ENCODE measurements at places on chromosomes 6 and 20.

GRCh38 chr6:33613795-33614168, 7.3 kb upstream of the ITPR3 start:
- no peak for DNase-seq

- DNase-seq, result no peak
Measured at GRCh38 chr6:142867988-142868812, 76.8 kb downstream of the HIVEP2 start.

GRCh38 chr6:111461860-111462259, 21.2 kb downstream of the REV3L start:
- peak; percentile 6 for DNase-seq

DNA sequence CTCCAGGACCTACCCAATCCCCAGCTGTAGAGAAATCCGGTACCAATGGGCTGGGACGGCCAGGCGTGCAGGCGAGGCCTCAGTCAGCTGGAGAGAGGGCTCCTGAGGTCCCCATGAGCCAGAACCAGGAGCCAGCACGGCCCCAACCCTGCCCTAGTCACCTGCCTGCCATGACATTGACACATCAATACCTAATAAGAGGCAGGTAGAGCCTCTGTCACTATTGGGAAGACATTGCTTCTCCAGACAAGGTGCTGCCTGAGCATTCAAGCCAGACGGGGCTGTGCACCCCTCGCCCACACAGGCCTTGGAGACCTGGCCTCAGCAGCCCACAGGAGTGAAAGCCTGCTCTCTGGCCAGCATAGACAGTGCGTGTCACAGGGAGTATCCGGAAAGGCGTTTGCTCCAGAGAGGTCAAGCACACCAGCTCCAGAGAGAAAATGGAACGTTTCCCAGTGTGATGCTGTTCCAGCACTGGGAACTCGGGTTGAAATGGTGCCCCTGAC, 3.5 kb downstream of the DLL1 start:
- DNase-seq, result peak; percentile 61

DNA sequence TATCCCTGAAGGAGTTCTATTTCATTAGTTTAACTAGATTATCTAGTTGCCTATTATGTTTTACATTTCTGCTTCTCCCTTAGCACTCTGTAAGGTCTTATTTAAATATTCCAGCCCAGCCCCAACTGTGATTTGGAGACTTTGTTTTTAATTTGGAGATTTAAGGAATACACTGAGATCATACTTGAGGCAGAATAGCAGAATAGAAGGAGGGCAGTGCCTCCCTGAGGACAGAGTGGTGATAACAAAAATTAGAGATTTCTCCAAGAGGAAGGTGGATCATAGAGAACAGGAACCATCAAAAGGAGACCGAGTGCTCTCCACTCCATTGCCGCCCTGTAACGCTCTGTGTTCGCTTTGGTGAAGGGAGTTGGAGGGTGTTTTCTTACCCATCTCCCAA, 14.8 kb upstream of the CD164 start:
- DNase-seq, result peak; percentile 18

GRCh38 chr6:37959061-37959460, 139.5 kb downstream of the ZFAND3 start:
- DNase-seq, result no peak

DNA sequence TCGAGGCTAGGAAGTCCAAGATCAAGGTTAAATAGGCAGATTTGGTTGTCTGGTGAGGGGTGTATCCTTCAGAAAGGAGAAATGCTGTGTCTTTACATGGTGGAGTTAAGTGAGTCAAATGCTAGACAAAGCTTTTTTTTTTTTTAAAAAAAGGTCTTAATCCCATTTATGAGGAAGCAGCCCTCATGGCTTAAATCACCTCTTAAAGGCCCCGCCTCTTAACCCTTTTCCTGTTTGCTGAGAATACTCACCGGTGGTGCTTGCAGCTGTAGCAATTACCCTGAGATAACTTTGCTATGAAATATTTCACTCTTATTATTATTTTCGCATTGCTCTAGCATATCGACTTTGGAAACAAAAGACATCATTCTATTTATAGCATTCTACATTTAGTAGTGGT, 30.8 kb downstream of the FBXO30 start:
- peak; percentile 35 for DNase-seq

- DNase-seq, result no peak
Measured at GRCh38 chr20:46595933-46596332, 45.5 kb upstream of the OCSTAMP start.

DNA sequence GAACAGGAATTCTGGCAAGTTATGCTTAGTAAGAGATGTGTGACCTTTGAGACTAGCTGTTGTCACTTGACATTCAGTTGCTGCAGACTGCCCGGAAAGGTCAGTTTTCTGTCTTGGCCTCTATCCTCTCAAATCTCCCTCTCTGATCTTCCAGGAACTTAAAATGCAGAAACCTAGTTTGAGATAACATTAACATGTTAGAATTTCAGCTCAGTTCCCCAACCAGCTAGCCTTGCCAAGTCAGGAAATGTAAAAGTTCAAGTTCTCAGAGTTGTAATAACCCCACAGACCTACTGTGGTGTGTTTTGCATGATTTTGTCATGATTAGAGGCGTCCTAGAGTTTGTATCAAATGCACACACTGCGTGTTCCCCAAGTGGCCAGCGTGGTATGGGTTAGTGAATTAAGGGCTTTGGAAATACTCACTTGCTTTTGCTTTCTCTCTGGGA, 46.6 kb downstream of the DUSP22 start:
- no peak for DNase-seq

GRCh38 chr6:117387454-117387974, 38.2 kb downstream of the ROS1 start:
- peak; percentile 27 for DNase-seq

DNA sequence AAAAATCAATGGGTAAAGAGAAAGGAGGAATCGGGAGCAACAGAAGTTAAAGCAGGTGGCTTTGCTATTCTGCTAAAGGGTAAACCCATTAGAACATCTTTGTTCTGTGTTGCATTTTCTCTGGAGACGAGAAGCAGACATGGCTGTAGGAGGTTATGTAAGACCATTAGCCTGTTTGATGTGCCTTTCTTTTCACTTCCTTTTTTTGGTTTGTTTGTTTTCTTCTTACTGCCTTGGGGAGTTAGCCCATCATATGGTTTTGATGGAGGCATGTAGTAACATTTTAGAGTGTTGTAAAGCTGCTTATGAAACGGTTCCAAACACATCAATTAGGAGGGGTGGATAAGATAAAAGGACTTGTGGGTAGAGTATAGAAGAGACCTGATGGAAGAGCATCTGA, 131.0 kb downstream of the DOK5 start:
- no peak for DNase-seq

GRCh38 chr6:48147051-48147450, 36.1 kb upstream of the PTCHD4 start:
- DNase-seq, result no peak

- no peak for DNase-seq
Measured at GRCh38 chr6:35042031-35042815, 98.9 kb downstream of the TCP11 start.

GRCh38 chr6:145848541-145848940, 33.9 kb upstream of the FBXO30 start:
- DNase-seq, result no peak

DNA sequence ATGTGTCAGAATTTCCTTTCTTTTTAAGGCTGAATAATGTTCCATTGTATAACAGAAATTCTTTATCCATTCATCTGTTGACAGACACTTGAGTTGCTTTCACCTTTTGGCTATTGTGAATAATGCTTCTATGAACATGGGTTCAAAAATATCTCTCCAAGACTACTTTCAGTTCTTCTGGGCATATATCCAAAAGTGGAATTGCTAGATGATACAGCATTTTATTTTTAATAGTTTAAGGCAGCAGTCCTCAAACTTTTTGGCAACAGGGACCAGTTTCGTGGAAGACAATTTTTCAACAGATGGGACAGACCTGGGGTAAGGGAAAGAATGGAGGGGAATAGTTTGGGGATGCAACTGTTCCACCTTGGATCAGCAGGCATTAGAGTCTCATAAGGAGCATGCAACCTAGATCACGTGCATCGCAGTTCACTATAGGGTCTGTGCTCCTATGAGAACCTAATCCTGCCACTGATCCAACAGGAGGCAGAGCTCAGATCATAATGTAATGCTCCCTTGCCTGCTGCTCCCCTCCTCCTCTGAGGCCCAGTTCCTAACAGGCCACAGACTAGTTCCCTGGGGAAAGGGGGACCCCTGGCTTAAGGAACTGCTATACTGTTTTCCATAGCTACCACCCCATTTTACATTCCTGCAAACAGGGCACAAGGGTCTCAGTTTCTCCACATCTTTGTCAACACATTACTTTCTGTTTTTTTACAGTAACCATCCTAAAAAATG, 239.9 kb upstream of the RNF217 start:
- no peak for DNase-seq

GRCh38 chr20:37917461-37917860, 14.5 kb downstream of the VSTM2L start:
- no peak for DNase-seq

DNA sequence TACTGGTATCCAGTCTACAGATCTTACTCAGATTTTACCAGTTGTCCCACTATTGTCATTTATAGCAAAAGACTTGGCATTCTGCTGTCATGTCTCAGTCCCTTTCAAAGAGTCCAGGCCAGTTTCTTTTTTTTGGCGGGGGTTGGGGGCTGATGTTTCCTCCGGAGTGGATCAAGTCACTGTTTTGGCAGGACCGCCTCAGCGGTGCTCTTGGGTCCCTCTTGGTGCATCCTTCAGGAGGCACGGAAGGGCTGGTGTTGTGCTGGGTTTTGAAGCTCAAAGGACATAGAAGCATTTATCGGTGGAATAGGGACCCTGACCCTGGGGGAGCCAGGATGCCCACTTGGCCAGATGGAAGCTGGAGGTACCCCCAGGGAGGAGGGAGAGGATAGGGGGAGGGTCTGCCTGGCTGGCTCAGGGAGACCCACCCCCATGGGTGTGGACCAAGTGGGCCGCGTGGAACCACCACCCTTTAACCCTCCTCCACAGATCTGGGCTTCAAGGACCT, 10.8 kb downstream of the RBCK1 start:
- DNase-seq, result no peak

DNA sequence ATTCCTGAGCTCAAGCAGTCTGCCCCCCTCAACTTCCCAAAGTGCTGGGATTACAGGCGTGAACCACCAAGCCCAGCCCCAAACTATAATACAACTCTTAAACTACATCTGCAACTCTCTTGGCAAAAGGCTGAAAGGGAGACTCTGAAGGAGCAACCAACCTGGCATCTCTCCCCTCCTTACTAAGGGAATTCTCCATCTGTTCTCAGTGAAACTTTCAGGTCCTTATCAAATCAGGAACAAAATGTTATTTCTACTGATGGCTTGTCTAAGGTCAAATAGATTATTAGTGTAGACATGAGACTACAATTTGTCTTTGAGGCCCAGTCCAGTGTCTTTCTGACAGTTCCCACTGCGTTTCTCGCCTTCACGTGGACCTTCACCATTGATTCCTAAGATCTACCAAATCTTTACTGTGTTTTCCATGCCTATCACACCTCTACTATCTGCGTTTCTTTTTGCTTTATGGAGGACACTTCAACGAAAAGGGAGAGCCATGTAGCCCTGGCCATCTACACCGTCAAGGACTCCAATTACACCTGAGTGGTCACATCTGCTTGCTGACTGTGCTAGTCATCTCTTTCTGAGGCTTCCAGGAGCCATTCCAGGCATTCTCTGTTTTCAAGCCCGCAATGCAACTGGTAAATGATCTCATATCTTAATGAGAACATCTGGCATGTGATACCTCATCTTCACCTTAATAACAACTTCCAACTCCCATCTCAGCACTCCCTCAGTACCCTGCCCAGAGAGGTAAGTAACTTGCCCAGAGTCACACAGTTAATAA, 405.7 kb upstream of the CITED2 start:
- DNase-seq, result no peak

DNA sequence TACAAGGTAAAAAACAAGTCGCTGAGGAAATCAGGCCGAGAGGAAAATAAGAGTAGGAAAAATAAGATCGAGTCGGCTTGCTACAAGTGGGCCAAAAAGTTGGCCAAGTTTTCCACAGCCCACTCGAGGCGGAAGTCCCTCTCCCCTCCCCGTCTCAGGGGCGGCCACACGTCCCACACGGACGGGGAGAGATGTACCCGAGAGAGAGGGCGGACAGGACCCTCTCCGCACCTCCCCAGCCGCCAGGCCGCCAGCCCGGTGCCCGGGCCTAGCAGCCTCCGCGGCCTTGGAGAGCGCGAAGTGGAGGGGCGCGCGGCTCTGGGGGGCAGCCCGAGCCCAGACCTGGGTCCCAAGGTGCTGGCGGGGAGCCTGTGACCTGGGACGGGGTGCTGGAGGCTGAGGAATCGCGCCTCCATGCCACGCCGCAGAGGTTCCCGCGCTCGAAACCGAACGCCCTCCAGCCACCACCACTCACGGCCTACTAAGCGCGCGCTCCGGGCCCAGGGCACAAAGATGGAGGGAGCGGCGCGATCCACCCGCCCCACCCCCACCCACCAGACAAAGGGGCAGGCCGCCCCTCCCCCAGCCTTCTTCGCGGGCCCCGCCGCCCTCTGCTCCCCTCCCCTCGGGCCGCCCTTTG, 1.9 kb upstream of the HMGA1 start:
- DNase-seq, result no peak

- DNase-seq, result no peak
Measured at GRCh38 chr20:34093895-34094294, 18.1 kb downstream of the EIF2S2 start.

DNA sequence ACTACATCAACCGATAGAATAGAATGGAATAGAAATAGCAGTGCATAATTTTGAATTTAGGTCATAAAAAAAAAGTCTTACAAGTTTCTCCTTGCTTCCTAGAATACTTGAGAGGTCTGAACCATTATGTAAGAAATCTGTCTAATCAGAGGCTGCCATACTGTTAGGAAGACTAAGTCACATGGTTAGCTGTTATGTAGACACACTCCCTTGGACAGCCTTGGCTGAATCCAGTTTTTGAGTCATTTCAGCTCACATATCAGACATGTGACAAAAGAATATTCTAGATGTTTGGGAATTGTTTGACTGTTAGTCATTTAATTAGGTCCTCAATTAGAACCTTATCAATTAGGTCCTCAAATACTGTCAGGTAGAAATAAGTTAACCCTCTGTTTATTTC, 1601.4 kb downstream of the GRIK2 start:
- no peak for DNase-seq

- DNase-seq, result no peak
Measured at GRCh38 chr6:11397622-11398450, 139.7 kb upstream of the TMEM170B start.

- no peak for DNase-seq
Measured at GRCh38 chr6:912871-913835, 220.2 kb upstream of the EXOC2 start.

- no peak for DNase-seq
Measured at GRCh38 chr20:61396262-61396848, 144.3 kb downstream of the CDH4 start.

DNA sequence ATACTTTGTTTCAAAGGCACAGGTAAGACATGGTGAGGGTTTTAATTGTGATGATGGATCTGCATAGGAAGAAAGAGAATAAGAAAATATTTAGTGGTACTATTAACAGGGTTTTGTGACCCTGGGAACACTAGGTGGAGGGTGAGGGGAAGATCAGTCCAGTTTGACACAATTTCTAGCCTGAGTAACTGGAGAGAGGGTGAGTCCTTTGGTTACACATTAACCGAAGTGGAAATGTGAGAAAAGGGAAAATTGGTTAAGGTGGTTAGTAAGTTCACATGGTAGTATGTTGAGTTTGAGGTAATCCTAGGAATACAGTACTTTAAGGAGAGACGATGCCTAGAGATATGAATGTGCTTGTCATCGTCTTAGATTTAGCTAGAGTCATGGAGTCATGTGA, 54.8 kb upstream of the POU3F2 start:
- peak; percentile 62 for DNase-seq

GRCh38 chr20:433300-433975, 25.3 kb downstream of the RBCK1 start:
- DNase-seq, result peak; percentile 37

All from DMS53 (cell line).